ENCODE measurements at places on chromosomes 4 and X. TPM values are rescaled to one million over a fixed set of nuclear protein-coding genes. Genes with fewer than 3 reads are reported as not detected.

The FGG gene
- not detected for total RNA-seq

The MAB21L2 gene
- total RNA-seq, result not detected

The NMU gene
- total RNA-seq, result 8.6 TPM

The TIMM17B gene
- 51.1 TPM for total RNA-seq

The MAGEC2 gene
- total RNA-seq, result 2.3 TPM

The CXCL1 gene
- 0.23 TPM for total RNA-seq

The ITIH6 gene
- not detected for total RNA-seq

The AGTR2 gene
- 10.5 TPM for total RNA-seq

The CT45A5 gene
- not detected for total RNA-seq

The HTT-AS gene
- total RNA-seq, result not detected

The ZNF732 gene
- not detected for total RNA-seq

The SMIM31 gene
- not detected for total RNA-seq

The TEX13D gene
- not detected for total RNA-seq

The AR gene
- total RNA-seq, result 14.2 TPM

The SPP1 gene
- 0.87 TPM for total RNA-seq
